ENCODE measurements at places on chromosomes 4 and X.

- DNase-seq: no peak
Observed at GRCh38 chr4:122787940-122788339, 38.7 kb upstream of the FGF2 start.

- DNase-seq: no peak
Observed at GRCh38 chrX:112851161-112851779, 10.6 kb upstream of the AMOT start.

- DNase-seq: no peak
Observed at GRCh38 chrX:13001961-13002671, 27.2 kb downstream of the TMSB4X start.

- no peak for DNase-seq
Observed at GRCh38 chr4:183392377-183392776, 52.1 kb upstream of the CDKN2AIP start.

GRCh38 chr4:84496331-84496705 is 2.8 kb downstream of the NKX6-1 start:
- DNase-seq: no peak

DNA sequence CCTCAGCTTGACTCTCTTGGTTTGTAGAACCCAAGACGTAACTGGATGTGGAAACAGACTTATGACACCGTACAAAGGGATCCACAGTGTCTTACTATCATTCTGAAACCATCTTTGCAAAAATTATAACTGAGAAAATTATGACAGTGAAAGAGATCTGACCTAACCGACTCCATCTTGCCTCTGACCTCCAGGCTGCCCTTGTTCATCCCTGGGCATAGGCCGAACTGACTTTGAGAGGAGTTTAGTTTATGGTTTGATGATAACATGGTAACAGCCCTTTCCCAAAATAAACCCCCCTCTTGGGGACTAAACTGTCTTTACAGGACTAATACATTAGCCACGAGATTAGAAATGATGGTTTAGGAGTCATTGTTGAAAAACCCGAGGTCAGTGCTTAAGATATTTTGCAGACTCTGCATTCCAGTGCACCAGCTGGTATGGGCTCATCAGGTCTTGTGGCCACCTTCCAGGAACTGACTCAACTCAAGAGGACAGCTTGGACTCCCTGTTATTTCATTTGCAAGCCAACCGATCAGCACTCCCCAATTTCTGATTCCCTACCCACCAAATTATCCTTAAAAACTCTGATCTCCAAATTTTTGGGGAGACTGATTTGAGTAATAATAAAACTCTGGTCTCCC is 49.6 kb downstream of the CASP3 start:
- no peak for DNase-seq

DNA sequence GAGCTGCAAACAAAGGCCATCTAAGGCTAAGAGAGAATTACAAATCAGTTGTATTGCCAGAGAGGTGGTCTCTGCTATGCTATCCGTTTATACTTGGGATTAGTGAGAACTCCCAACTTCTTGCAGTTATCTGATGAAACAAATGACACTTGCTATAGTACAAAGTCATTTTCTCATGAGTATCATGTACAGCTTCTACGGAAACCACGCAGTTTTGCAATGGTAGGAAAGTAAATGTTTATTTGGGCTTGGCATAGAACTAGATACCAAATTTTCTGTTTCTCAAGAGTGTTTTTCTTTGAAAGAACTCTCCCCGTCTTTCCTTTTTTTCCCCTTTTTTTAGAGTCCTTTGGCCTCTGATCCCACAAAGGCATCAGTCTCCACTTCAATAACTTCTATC is 128.2 kb upstream of the ENPEP start:
- DNase-seq: no peak

DNA sequence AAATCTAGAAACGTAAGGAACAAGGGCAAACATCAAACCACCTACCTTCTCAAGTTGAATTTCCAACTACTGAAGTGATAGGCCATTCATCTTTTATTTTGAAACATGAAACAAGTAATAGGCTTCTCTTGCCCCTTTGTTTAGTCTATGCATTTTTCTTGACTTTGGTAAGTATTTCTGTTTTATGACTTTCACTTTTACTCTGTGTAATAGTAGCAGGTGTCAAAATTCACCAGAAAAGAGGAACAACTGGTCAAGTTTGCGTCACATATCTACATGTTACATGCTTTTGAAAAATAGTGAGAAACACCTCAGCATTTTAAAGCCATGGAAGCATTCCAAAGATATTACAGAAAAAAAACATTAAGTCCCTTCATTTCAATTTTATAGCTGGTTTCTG is 157.1 kb upstream of the FTHL17 start:
- no peak for DNase-seq

- DNase-seq: no peak
Observed at GRCh38 chr4:3709846-3710441, 56.2 kb upstream of the ADRA2C start.

GRCh38 chrX:63686878-63687714 is 97.9 kb downstream of the ARHGEF9 start:
- no peak for DNase-seq
